Activated CD8-positive, alpha-beta memory T cell treated with anti-CD3 and anti-CD28 coated beads for 4 hours (primary cell): ENCODE measurements at places on chromosomes 12 and 14.

DNA sequence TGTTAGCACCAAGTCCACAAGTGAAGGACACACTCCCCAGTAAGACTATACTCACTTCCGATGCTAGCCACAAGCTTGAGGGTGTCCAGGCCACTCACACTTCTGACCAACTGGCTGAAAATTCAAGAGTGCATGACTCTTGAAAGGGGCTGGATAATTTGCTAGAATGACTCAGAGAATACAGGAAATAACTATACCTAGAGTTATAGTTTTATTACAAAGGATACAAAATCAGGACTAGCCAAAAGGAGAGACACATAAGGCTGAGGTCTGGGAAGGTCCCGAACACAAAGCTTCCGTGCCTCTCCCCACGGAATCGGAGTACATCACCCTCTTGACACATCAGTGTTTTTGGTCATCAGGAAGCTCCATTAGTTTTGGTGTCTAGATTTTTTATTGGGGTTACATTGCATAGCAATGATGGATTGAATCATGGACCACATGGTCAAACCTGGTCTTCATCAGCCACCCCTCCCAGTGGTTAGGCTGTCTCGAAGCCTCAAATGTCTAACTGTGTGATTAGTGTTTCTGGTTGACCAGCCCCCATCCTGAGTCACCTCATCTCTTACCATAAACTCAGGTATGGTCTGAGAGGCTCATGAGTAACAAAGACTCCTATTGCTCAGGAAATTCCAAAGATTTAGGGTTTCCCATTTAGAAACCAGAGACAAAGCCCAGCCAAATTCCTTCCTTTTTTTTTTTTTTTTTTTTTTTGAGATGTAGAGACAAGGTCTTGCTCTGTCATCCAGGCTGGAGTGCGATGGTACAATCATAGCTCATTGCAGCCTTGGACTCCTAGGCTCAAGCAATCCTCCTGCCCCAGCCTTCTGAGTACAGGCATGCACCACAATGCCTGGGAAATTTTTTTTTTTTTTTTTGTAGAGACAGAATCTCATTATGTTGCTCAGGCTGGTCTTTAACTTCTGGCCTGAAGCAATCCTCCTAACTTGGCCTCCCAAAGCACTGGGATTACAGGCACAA lies 472.0 kb upstream of the TBX3 start:
- DNase-seq = no peak

GRCh38 chr14:31205681-31206535 lies 1.7 kb downstream of the HECTD1 start:
- DNase-seq = no peak

DNA sequence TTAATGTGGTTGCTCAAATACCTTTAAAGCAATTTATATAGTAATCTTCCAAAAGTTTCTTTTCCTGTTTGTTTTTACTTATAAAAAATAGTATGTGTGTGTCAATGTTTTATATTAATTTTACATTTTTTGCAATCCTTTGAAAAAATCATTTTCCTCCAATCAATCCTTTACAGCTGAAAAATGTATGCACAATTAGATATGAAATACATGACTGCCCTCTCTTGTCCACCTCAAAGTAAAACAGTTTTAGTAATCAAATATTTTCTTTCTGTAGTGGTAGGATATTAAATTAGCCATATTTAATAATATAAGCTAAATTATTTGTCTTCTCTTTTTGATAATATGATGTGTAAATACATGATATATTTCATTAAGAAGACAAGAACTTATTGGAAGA lies 269.9 kb downstream of the ADAMTS20 start:
- DNase-seq = no peak

DNA sequence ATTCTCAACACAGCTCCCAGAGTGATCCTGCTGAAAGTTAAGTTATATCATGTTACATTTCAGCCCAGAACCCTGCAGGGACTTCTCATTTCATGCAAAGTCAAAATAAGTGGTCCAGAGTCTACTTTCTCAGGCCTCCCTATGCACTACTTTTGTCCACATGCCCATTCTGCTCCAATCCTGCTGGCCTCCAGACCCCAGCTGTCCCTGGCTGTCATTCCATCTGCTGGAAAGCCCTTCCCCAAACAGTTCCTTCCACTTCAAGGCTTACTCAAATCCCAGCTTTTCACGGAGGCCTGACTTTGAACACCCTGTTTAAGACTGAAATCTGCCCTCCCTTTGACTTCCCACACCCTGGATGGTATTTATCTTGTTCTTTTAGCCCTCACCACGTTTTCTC lies 109.8 kb upstream of the DNM1L start:
- DNase-seq = no peak

GRCh38 chr12:88909510-88909909 lies 329.2 kb upstream of the KITLG start:
- DNase-seq = no peak

DNA sequence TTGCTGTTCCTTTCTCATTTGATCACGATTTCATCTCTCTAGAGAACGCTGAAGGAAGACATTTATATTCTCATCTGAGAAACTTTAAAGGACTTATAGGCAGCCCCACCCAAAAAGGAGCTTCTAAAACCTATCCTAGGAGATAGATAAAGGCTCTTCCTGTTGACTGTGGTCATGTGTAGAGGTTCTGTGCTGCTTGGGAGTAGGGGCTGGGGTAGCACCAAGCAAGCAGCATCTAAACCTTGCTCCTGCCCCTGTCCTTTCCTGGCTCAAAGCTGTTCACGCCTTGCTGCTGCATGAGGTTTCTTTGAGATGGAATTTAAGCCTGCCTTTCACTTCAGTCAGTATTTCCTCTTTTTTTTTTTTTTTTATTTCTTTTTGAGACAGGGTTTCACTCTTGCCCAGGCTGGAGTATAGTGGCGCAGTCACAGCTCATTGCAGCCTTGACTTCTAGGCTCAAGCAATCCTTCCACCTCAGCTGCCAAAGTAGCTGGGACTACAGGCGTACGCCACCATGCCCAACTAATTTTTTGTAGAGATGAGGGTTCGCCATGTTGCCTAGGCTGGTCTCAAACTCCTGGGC lies 41.4 kb downstream of the RAB35 start:
- DNase-seq = no peak

GRCh38 chr14:99122521-99123125 lies 149.4 kb downstream of the BCL11B start:
- DNase-seq = no peak

GRCh38 chr14:73250781-73251500 lies 13.6 kb downstream of the PAPLN start:
- DNase-seq = no peak

GRCh38 chr12:107277855-107278254 lies 184.5 kb upstream of the CRY1 start:
- DNase-seq = no peak

DNA sequence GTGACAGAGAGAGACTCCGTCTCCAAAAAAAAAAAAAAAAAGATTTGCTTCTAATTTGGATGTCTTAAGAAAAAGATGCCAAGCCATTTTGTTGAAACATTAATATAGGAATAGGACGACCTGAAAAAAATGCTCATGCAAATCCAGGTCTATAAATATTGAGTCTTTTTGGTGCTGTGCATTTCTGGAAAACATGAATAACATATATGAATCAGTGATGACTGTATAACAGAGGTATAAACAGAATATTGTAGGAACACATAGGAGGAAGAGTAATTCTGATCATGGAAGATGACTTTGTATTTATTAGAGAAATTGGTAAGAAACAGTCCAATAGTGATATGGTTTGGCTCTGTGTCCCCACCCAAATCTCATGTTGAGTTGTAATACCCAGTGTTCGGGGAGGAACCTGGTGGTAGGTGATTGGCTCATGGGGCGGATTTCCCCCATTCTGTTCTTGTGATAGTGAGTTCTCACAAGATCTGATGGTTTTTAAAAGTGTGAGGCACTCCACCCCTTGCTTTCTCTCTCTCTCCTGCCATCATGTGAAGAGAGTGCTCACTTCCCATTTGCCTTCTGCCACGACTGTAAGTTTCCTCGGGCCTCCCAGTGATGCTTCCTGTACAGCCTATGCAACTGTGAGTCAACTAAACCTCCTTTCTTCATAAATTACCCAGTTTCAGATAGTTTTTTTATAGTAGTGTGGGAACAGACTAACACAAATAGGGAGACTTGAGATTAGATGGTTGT lies 3.0 kb upstream of the SRSF5 start:
- DNase-seq = no peak

- DNase-seq = no peak
These were observed 342.0 kb downstream of the SEC23A start for GRCh38 chr14:38761033-38761432.

DNA sequence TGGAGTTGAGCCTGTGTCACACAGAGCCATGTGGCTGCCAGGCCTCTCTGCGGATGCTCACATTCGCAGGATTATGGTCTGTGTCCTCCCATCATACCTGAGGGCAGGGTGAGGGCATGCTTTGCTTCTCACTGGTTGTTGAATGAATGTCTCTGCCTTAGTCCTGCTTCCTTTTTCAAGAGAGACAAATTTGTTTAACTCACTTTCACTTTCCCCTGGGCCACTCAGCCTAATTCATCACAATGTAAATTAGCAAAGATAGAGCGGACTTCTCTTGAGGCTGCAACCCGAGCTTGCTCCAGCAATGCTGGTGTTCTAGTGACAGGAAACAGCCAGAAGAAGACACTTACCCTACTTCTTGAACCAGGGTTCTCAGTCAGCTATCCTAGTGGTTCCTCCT lies 35.5 kb upstream of the PAX9 start:
- DNase-seq = no peak

GRCh38 chr12:95571369-95571768 lies 20.1 kb upstream of the USP44 start:
- no peak for DNase-seq

DNA sequence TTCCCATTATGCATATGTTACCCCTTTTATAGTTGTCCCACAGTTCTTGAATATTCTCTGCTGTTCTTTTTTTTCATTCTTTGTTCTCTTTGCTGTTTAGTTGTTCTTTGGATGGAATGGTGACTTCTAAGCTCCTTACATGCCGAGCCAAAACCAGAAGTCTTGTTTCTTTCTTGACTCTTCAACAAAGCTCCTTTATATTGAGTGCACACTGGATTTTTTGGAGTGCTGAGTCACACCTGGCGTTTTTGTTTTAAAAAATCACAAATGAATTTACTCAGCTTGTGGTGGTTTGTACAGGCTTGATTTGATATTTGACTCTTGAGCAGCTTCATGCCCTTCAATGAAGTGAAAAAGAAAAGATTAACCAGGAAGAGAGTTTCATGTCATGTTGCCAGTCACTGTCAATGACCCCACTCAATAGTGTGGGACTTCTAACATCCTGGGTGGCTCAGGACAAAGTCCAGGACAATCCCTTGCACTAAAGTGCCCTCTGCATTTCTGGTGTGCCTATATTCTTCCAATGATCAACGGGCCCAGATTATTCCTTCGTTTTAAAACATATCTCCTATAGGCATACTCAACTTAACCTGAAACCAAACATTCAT lies 112.4 kb upstream of the SLC38A4 start:
- no peak for DNase-seq

- no peak for DNase-seq
These were observed 19.2 kb upstream of the ASPG start for GRCh38 chr14:104066279-104066678.

DNA sequence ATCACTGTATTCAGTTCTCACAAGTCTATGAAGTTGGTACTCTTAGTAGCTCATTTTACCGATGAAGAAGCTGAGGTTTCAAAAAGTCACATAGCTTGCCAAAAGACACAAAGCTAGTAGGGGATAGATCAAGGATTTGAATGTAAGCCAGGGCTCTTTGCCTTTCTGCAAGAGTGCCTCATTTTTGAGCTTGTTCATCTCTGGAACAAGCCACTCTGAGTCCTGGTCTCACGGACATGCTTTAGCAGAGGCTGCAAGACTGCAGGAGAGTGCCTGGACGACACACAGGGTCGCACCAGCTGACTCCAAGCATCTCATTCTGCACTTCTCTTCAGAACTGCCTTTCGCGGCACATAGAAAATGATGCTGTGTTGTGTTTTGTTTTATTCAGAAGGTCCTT lies 3.7 kb downstream of the NUAK1 start:
- DNase-seq = no peak

DNA sequence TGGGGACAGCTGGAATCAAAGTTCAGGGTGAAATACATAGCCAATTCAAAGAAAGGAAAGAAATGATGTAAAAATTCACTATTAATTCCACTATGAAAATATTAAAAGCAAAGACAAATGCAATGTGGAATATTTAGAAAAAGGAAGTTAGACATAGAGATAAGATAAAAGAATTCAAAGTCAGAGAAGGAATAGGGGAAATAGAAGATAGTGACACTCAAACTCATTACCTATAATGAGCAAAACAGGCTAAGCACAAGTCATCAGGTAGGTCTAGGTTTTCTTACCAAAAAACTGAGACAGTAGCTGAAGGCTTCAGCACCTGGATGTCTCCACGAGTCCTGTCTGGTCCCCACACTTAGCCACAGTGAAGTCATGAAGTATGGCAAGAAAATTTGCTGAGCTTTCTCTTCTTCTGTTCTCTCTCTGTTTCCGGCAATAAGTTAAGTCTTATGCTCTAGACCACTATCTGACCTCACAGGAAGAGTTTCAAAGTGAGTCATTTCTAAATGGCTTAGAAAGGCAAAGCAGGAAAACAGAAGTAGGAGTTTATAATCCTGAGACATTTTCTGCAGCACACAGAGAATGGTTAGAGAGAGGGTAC lies at the start of gene C3AR1:
TSS of gene C3AR1 (minus strand) at position 369 of the 604 bp plus-strand sequence. CDS start 6,174 bp downstream, outside the sequence.
- DNase-seq = no peak

- DNase-seq = no peak
These were observed 133.2 kb downstream of the SLC35F4 start for GRCh38 chr14:57732463-57733285.

- DNase-seq = no peak
These were observed 9.4 kb downstream of the KRT80 start for GRCh38 chr12:52182384-52182783.

DNA sequence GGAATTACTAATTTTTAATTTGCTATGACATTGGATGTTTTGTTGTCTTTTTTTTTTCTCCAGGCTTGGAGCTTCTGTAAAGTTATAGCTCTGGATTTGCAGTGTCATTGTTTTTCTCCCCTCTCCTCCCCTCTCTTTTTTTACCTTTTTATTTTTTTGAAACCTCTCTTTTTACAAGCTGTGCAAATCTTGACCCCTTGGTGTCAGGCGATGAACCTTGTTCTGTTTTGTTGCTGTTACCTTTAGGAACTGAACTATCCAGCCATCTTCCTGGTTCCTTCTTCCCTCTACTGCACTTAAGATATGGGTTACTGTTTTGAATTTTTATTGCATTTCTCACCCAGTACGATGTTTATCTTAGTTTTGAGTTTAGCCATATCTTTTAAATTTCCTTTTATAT lies 13.7 kb downstream of the KTN1 start:
- DNase-seq = no peak

DNA sequence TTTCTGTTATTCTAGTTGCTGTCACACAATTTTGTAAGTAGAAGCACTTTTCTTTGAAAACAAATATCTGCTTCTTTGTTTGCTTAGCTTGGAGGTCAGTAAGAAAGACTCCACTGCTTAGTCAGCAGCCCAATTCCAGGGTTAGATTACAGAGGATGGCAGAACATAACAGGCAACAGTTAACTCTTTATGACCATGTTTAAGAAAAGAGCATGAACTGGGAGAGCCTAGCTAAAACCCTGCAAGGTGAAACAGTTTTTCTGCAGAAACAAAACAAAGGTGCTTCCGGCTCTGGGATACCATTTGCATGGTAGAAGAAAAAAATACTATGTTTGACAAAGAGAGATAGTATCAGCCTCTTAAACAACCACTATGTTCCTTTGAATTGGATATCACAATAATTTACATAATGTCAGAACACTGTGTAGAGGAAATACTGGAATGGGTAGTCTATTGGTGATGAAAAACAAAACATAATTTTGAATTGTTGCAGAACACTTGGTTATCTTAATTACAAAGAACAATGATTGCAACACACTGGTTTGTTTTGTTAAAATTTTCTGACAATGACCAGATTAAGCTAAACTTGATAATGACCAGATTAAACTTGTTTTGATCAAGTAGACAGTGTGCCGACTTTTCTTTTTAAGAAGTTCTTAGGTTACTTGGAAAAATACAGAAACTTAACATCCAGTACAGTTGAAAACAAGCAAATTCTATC lies 22.4 kb upstream of the PPM1H start:
- DNase-seq = no peak
